ENCODE measurements at places on chromosomes 7 and 10. TPM values are rescaled to one million over a fixed set of nuclear protein-coding genes. Genes with fewer than 3 reads are reported as not detected.
A peak's percentile ranks its signal among the peaks of the same experiment; 100 is the strongest.

DNA sequence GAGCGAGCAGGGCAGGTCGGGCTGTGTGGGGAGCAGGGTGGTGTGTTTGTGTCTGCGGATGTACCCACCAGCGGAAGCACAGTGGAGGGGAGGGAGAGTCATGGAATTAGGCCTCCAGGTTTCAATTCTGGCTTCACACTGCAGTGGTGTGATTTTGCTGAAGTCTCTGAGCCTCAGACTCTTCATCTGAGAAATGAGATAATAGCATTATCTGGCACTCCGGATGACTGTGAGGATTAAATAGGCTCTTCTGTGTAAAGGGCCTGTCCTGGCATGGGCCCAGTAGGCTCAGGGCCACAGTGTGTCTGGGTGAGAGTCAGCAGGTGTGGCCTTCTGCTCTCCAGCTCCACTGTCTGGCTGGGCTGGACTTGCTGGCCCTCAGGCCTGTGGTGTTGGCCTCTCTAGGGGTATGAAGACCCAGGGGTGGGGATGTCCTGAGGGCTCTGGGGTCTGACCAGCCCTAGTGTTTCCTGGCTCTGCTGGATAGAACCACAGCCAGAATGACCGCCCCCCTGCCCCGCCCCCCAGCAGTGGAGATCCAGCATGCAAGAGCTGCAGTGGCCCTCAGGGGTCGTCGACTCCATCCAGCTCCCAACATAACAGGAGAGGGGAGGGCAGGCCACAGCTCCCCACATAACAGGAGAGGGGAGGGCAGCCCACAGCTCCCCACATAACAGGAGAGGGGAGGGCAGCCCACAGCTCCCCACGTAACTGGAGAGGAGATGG, 178.6 kb downstream of the RPS24 start:
- no peak for DNase-seq
- H3K27ac ChIP-seq: no peak overlapping the region
- H3K36me3 ChIP-seq: no peaks in the 10 kb centered on the region

GRCh38 chr7:99429756-99430155, 8.8 kb downstream of the PTCD1 start:
- H3K36me3 ChIP-seq: no peaks in the 10 kb centered on the region
- H3K4me3 ChIP-seq: no peak overlapping the region
- DNase-seq: no peak
- H3K27me3 ChIP-seq: no peaks in the 10 kb centered on the region

DNA sequence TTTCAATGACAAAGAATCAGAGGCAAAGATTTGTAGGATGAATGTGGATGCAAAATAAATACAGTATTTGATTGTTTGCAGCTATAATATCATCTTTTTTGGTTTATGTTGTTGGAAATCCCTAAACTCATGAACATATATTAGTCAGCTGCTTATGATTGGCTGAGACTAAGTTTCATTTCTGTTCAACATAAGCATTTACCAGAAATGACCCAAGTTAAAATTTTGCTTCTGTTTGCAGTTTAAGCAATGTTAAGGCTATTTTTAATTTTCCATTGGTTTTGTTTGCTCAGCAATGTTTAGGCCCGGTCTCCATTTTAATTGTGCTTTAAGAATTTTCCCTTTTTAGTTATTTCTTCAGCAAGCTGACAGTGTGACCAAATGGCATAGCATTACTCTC, 22.0 kb downstream of the GIMAP6 start:
- H3K36me3 ChIP-seq: no peaks in the 10 kb centered on the region
- no peak overlapping the region for H3K4me3 ChIP-seq
- DNase-seq: no peak
- H3K27me3 ChIP-seq: no peaks in the 10 kb centered on the region

DNA sequence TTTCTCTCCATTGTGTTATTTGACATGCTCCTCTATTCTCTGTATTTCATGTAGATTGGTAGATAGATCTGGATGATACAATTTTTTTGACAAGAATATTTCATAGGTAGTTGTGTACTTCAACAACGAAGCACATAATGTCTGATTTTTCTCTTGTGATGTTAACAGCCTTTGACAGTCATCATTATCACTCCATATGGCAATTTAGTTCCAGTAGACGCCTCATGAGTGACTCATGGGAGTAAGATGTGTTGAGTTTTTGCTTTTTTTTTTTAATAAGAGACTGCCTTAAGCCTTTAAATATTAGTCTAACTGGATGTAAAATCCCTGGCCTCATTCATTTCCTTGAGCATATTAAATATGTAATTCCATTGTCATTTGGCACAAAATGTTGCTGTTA, 123.5 kb upstream of the ZNF32 start:
- no peaks in the 10 kb centered on the region for H3K4me1 ChIP-seq
- H3K27ac ChIP-seq: no peak overlapping the region
- H3K36me3 ChIP-seq: peaks cover 4% of the 10 kb centered on the region
- H3K27me3 ChIP-seq: peaks cover 2% of the 10 kb centered on the region
- H3K4me3 ChIP-seq: no peak overlapping the region

GRCh38 chr10:43039624-43040481, 37.0 kb upstream of the RET start:
- no peak overlapping the region for H3K27ac ChIP-seq
- no peak overlapping the region for H3K4me3 ChIP-seq
- H3K4me1 ChIP-seq: peaks cover 12% of the 10 kb centered on the region

- no peaks in the 10 kb centered on the region for H3K36me3 ChIP-seq
- H3K4me1 ChIP-seq: no peaks in the 10 kb centered on the region
- no peak for DNase-seq
- H3K4me3 ChIP-seq: no peak overlapping the region
These were observed 15.4 kb downstream of the MALRD1 start for GRCh38 chr10:19063986-19064385.

- no peaks in the 10 kb centered on the region for H3K36me3 ChIP-seq
- peaks cover 6% of the 10 kb centered on the region for H3K27me3 ChIP-seq
- H3K27ac ChIP-seq: no peak overlapping the region
- H3K4me1 ChIP-seq: peaks cover 2% of the 10 kb centered on the region
These were observed 21.8 kb upstream of the SAMD8 start for GRCh38 chr10:75089634-75090033.

- DNase-seq: no peak
- H3K36me3 ChIP-seq: peaks cover 35% of the 10 kb centered on the region
- no peaks in the 10 kb centered on the region for H3K4me1 ChIP-seq
These were observed 68.5 kb downstream of the PTPRN2 start for GRCh38 chr7:158518980-158519632.

GRCh38 chr7:150313367-150313809, 9.8 kb upstream of the LRRC61 start:
- DNase-seq: no peak
- H3K27me3 ChIP-seq: no peaks in the 10 kb centered on the region
- no peak overlapping the region for H3K27ac ChIP-seq
- H3K36me3 ChIP-seq: no peaks in the 10 kb centered on the region

DNA sequence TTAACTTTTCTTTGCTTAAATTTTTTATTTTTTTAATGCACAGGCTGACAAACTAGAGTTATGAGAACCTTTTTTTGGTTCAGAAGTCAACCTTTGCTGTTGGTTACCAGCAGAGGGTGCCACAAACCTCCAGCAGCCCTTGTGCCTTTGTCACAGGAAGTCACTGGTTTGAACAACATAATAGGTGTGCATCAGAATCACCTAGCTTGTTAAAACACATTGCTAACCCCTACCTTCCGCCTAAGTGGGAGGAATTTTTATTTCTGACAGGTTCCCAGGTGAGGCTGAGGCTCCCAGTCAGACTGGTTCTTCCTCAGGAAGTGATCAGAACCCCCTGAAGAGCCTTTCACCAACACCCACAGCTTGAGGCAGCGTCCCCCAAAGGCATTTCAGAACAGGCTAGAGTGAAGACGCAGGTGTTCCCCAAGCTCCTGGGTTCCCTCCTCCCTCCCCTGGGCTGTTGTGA, 22.6 kb upstream of the VDAC2 start:
- no peak overlapping the region for H3K27ac ChIP-seq
- DNase-seq: peak; percentile 61
- H3K27me3 ChIP-seq: peaks cover 4% of the 10 kb centered on the region
- no peaks in the 10 kb centered on the region for H3K36me3 ChIP-seq

DNA sequence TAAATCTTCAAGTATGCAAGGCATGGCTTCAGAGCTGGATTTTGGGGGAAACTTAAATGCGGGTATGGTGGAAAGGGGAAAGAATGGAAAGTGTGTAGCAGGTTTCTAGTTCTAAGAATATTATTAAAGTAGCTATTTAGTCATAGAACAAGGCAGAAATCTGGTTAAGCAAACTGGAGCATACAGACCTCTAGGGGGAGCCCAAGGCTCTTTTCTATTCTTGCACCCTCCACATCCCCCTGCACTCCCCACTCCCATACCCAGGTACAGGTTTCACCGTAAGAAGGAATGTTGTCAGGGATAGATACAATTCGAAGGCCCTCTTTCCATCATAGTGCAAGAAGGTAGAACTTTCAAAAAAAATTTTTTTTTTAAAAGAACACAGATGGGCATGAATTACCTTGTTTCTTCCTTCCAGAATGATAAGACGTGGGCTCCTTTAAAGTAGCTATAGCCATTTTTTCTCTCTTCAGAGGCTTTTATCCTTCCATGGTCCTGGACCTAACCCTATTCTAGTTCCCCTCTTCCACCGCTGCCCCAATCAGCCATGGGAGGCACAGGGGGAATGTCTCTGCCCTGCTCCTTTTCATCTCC, 41.5 kb upstream of the SMIM30 start:
- H3K27me3 ChIP-seq: peaks cover 2% of the 10 kb centered on the region
- H3K36me3 ChIP-seq: no peaks in the 10 kb centered on the region

GRCh38 chr10:274866-275265, 139.6 kb downstream of the ZMYND11 start:
- H3K27ac ChIP-seq: no peak overlapping the region
- no peak overlapping the region for H3K4me3 ChIP-seq
- peaks cover 4% of the 10 kb centered on the region for H3K4me1 ChIP-seq
- peaks cover 6% of the 10 kb centered on the region for H3K27me3 ChIP-seq

DNA sequence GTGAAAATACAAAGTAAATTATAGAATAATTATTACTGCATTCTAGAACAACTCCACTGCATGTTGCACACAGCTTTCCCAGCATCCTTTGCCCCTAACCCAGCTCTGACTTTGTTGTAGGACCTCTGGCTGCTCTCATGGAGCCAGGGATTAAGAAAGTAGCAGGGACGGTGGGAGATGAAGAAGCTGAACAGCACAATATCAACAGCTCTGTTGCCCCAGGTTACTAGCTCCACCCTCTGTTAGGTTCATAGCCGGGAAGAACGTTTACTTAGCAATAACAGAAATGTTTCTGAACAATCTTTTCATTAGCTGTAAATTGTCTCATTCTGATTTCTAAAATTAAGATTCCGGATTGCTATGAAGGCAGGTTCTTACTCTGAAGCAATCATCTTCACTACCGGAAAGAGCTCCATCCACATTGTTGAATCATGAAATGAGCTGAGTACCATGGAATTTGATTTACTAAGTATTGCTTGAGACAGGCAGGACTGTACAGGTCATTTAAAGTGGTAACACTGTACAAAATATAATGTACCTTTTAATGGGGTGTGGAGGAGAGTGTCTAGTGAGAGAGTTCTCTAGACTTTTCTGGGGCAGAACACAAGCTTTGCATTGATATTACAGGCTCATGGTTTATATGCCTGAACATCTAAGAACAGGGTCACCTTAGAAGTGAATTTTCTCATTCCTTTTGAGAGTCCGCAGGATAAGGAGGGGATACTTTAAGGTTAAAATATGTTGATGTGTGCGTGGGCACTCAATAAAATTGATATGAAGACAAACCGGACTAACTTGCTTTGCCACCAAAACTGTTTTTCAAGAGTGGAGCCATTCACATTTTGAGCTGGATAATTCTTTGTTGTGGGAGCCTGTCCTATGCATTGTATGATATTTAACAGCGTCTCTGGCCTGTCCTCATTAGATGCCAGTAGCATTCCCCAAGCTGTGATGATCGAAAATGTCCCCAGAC, 20.8 kb upstream of the RAB18 start:
- no peaks in the 10 kb centered on the region for H3K27me3 ChIP-seq
- H3K4me3 ChIP-seq: no peak overlapping the region
- H3K4me1 ChIP-seq: no peaks in the 10 kb centered on the region
- no peaks in the 10 kb centered on the region for H3K36me3 ChIP-seq
- DNase-seq: no peak

DNA sequence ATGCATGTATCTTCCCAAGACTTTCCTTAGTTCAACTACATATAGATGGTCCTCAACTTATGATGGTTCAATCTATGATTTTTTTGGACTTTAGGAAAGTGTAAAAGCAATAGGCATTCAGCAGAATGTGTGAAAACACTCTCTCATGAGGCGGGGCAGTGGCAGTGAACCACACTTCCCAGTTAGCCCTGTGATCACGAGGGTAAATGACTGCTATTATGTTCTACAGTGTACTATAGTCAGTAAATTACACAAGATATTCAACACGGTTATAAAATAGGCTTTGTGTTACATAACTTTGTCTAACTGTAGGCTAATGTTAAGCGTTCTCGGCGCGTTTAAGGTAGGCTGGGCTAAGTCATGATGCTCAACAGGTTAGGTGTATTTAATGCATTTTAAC, 169.3 kb downstream of the AMPH start:
- no peaks in the 10 kb centered on the region for H3K4me1 ChIP-seq
- DNase-seq: no peak
- H3K27ac ChIP-seq: no peak overlapping the region
- no peaks in the 10 kb centered on the region for H3K27me3 ChIP-seq
- H3K36me3 ChIP-seq: peaks cover 5% of the 10 kb centered on the region

- H3K36me3 ChIP-seq: no peaks in the 10 kb centered on the region
- DNase-seq: no peak
- H3K4me1 ChIP-seq: no peaks in the 10 kb centered on the region
- H3K27ac ChIP-seq: no peak overlapping the region
These were observed 33.3 kb downstream of the GET4 start for GRCh38 chr7:909358-910329.

Gene LIPK
- total RNA-seq: not detected

Gene DOCK1
- 19.7 TPM for total RNA-seq
